Stimulated activated CD4-positive, alpha-beta T cell treated with anti-CD3 and anti-CD28 coated beads, TNF-alpha, amount 100 ng/mL, for 1 hour (primary cell): ENCODE measurements at places on chromosomes 16 and 17.

- DNase-seq, result no peak
Measured at GRCh38 chr16:86768999-86769398, 190.7 kb downstream of the FOXL1 start.

DNA sequence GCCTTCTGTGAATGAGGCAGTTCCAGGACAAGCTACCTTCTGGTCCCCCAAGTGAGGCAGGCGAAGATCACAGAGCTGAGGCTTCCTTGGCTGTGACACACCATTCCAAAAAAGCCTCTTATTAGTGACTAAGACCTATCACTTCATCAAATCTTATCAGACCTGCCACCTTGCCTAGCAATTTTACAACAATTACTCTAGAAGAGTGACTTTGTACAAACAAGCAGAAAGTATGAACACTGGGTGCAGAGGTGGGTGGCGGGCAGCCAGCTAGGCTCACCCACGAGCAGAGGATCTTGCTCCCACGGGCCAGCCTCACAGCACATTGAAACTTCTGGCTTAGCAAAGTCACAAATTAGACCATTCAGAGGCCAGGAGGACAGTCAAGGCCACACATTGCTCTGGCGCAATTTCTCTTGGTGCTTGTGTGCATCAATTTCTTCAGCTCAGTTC is 2.2 kb upstream of the ICAM2 start:
- DNase-seq, result no peak

GRCh38 chr17:3622977-3623594 is 13.0 kb downstream of the SHPK start:
- DNase-seq, result no peak

GRCh38 chr17:79627184-79627765 is 16.4 kb upstream of the RBFOX3 start:
- DNase-seq, result no peak

- DNase-seq, result no peak
Measured at GRCh38 chr16:19882646-19883045, 2.0 kb downstream of the GPRC5B start.

DNA sequence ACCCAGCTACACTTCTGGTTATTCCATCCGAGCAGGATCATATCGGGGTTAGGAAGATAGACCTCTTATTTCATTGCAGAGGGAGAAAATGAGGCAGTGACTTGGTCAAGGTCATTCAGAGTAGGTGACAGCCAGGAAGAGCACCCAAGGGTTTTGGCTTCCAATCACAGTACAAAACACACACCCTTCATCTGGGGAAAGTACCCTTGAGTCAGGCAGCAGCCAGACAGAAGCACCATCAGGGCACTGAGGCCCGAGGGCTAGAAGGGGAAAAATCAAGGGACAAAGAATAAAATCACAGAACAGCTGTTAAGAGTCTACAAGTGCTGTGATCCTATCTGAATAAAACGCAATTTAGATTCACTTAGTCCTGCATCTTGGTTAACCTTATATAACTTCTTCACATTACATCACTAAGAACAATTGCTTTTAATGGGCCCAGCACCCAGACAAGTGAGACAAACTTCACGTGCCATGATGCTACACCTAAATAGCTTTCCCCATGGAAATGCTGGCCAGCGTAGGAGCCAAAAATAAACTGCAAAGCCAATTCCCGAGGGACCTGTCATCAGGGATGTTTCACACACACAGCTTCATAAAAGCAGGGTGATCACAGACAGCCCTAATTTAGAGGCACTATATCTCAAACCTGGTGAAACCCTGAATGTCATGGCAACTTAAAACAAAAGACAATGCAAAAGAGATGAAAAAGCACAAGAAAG is 4.9 kb downstream of the UBE2O start:
- no peak for DNase-seq
